ENCODE measurements at places on chromosomes 3 and 15.
A peak's percentile ranks its signal among the peaks of the same experiment; 100 is the strongest.

DNA sequence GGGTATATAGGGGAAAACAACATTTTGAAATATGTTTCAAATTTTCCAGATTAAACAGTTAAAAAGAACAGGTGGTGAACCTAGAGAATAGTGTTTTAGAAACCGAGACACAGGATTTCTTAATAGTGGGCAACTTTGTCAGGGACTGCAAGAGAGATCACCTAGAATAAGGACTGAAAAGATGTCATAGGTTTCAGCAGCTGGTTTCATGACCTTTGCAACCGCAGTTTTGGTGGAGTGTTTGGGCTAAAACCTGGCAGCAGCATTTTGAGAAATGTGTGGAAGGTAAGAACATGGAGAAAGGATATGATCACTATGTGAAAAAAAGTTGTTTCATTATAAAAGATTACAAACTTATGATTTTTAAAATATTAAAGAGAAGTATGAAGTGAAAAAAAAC is 34.9 kb downstream of the PRKCI start:
- DNase-seq: no peak

DNA sequence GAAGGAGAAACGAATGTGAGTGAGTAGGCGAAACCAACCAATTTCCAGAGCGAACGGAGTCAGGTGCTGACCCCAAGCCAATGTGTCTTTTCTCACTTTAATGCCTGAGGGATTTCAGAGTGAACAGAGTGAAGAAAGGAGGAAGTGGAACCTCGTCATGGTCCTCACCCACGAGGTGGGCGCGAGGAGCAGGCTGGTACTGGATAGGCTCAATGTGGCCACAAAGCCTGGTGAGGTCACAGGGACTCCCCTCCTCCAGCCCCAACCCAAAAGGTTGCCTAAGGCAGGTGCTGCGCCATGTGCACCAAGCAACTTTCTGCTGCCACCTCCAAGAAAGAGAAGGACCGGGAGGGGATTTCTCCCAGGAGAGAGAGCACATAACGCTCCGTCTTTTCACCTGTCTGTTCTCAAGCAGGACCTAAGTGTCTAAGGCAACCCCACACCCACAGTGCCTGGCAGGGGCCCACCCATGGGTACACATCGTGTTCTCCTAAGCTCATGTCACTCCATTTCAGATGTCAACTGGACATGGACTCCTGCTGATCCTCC is 3.8 kb downstream of the NRROS start:
- no peak for DNase-seq

DNA sequence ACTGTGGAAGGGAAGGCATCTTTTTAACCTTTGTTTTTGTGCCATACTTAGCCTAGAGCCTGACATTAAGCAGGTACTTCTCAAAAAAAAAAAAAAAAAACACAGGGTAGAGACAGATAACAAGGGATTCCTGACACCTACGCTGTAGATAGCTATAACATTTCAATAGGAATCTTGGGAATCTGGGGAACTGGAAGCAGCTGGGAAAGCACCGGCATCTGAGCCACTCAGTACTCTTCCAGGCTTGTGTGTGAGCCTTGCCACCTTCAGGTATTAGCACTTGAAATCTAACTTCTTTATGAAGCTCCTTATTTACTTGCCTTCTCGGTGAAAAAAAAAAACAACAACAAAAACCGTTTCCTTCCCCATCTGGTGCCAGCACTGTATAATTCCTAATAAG is 46.8 kb downstream of the PIK3CA start:
- DNase-seq: no peak

DNA sequence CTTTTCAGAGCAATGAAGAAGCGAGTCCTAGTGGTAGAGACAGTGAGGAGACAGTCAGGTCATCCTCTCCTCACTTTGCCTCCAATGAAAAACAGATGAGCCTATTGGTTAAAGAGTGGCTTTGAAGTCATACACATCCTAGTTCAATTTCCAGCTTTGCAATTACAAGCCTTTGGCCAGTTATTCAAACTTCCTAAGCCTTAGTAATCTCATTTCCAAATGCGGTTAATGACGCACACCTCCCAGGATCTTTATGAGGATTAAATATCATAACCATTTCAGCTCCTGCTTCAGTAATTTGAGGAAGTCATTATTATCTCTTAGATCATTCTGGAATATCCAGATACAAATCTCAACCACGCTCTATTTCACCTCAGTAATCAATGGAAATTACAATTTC is 10.0 kb upstream of the ST6GAL1 start:
- DNase-seq: peak; percentile 36

DNA sequence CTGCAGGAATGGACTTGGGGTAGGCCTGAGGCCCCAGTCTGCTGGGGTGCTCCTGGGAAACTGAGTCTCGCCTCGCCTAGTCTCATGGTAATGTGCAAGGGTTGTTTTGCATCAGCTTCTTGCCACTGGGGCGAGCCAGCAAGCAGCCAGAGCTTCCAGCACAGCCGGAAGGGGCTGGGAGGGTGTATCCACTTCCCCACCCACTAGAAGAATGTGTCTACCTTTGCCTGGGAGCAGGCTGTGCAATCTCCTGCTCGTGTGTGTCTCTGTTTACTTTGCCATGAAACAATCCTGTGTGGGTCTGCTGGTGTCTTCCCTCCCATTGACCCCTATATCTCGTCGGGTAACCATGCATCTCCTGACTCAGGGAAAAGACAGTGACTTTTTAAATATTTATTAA is 21.8 kb upstream of the ERICH6 start:
- DNase-seq: no peak

- no peak for DNase-seq
Measured at GRCh38 chr3:67744699-67745098, 90.3 kb upstream of the SUCLG2 start.

GRCh38 chr3:159260049-159260662 is 458.3 kb downstream of the MFSD1 start:
- no peak for DNase-seq

DNA sequence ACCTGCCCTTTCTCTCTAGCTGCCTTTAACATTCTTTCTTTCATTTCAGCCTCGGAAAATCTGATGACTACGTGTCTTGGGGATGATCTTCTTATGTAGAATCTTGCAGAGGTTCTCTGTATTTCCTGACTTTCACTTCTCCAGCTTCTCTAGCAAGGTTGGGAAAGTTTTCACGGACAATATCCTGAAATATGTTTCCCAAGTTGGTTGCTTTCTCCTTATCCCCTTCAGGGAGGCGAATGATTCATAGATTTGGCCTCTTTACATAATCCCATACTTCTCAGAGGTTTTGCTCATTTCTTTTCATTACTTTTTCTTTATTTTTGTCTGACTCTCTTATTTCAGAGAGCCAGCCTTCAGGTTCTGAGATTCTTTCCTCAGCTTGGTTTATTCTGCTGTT is 62.1 kb upstream of the CCDC54 start:
- DNase-seq: no peak

- DNase-seq: no peak
Measured at GRCh38 chr3:28745436-28745835, 396.8 kb upstream of the AZI2 start.

- DNase-seq: no peak
Measured at GRCh38 chr3:140246578-140246977, 311.6 kb downstream of the CLSTN2 start.

GRCh38 chr15:74869726-74870407 is 3.3 kb downstream of the SCAMP2 start:
- DNase-seq: no peak

DNA sequence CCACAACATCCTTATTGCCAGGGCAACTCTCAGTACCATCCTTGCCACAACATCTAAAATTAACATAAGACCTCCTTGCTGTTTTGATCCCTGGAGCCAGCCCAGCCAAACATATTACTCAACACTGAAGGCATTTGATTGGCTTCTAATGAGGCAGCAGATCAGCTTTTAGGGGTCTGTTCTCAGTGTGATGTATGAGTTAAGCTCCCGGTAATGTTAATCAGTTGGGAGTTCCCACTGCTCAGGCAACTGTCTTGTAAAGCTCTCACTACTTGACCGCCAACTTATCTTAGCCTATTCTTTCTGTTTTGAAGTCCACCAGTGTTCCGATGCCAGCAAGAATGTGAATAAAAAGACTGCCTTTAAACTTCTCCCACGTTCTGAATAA is 158.9 kb downstream of the FOXB1 start:
- DNase-seq: no peak

GRCh38 chr3:175932586-175932985 is 1073.5 kb downstream of the NAALADL2 start:
- no peak for DNase-seq

DNA sequence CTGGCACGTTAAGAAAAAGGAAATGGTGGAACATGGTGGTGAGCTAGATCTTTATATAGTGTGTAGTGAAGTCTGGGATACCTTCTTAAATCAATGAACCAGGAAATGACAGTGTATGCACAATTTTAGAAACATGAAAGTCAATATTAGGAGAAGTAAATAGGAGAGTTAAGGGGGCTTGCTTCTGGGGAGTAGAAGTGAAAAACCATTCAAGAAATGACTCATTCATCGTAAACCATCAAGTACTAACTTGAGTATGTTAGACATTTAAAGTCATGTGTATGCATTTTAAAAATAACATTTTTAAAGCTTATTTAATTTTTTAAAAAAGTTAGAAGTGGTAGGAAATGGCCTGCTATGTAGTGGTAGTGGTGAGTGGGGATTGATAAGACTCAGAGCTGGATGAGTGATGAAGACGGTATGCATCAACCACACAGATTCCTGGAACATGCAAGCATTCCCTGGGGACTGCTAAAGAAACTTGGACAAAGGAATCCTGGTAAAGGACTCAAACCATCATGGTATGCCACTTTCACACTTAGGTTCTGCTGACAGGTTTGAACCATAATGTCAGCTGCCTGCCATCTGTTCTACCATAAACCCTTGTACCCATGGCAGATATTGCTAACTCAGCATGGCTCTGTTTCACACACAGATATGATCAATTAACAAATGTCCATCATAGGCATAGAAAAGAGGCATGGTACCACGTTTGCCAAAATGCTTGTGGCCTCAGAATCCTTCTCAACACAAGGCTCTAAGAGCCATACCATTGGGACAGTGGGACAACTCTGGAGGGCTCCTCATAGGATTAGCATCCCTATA is 28.9 kb upstream of the MITF start:
- no peak for DNase-seq

DNA sequence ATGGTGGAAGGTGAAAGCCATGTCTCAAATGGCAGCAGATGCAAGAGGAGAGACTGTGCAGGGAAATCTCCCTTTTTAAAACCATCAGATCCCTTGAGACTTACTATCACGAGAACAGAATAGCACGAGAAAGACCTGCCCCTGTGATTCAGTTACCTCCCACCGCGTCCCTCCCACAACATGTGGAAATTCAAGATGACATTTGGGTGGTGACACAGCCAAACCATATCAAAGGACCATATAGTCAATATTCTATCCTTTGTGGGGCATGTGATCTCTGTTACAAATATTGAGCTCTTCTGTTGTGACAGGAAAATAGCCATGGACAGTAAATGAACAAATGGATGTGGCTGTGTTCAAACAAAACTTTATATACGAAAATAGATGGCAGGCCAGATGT is 77.2 kb upstream of the ACKR4 start:
- no peak for DNase-seq

- no peak for DNase-seq
Measured at GRCh38 chr3:157588386-157589060, 85.3 kb upstream of the VEPH1 start.

GRCh38 chr3:132703733-132704132 is 18.5 kb downstream of the NPHP3 start:
- DNase-seq: no peak

DNA sequence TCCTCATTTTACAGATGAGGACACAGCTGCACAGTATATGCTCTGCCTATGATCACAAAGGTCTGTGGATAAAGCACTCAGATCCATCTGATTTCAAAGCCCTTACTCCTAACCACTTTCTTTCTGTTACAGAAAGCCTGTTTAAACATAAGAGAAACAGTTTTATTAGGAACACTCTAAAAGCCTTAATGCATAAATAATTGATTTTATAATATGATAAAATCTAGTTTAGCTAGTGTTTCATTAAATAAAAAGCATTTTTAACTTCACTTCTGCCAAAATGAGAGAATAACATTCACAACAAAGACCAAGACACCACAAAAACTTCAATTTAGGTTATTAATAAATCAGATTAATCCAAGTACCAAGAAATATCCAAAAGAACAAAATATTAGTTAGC is 21.4 kb downstream of the SNX4 start:
- no peak for DNase-seq

- DNase-seq: no peak
Measured at GRCh38 chr15:69046781-69047180, 32.3 kb downstream of the NOX5 start.

- DNase-seq: peak; percentile 49
Measured at GRCh38 chr15:32651229-32651837, 9.8 kb downstream of the SCG5 start.

GRCh38 chr3:151168269-151169094 is 34.5 kb downstream of the GPR171 start:
- DNase-seq: no peak
